NCI-H748 treated with DMSO at 0.1 percent for 48 hours (cell line): ENCODE measurements at places on chromosomes 2 and 18.

DNA sequence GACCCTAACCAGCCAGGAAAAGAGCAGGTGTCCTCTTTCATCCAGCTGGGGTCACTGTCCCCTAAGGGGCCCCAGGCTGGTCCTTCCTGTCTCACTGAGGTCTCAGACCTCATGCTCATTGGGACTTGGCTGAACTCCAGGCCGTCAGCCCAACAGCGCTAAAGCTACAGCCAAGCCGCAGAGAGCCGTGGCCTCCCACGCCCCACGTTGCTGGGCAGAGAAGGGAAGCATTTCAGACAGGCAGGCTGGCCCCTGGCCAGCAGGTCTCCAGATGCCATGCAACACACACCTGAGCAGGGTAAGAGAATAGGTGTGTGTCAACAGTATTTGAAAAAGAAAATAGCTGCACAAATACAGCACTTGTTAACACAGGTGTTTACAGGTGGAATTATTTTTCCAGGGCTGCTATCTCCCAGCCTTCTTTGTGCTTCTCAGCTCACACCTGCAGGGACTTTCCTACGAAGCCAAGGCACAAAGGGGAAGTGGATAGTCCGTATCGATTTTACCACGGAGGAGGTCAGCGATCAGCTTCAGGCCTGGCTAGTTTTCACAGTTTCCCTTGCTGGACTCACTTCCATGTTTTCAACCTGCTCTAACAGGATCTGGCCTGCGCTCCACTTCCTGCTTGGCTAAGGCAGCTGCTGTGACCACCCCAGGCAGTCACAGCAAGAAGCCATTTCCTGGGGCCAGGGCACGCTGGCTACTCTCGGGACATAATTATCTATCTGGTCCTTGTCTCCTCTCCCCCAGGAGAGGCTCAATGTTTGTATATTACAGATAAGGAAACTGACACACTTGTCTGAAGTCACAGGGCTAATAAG is 156.1 kb upstream of the ID2 start:
- DNase-seq = peak; percentile 100

GRCh38 chr2:20433249-20433648 is 13.6 kb upstream of the RHOB start:
- DNase-seq = no peak

GRCh38 chr2:202950592-202950991 is 38.5 kb downstream of the CARF start:
- DNase-seq = no peak

- no peak for DNase-seq
Measured at GRCh38 chr2:219560037-219560892, 11.1 kb downstream of the OBSL1 start.

DNA sequence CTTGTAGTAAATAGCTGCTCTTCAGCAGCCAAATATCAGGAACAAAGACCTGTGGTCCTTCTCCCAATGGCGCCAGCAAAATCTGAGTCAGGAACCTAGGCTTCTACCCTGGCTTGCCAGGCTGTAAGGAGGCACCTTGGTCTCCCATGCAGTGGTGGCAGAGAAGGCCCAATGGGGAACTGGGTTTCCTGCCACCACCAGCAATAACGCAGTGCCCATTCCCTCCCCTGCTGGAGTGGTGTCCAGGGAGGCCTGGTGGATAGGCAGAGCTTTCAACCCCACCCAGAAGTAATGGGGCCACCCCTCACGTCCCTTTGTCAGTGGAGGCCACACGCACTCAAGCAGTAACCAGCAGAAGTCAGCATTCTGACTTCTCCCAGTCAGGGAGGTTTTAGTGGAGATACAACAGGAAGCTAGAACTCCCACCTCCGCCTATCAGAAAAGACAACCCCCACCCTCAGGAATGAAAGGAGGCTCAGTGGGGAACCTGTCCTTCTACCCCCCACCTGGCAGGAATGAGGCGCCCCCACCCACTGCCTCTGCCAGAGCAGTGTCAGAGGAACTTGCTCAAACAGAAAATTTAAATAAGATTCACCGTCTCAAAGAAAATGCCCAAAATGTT is 132.4 kb downstream of the COPS8 start:
- no peak for DNase-seq

- no peak for DNase-seq
Measured at GRCh38 chr2:150232321-150232720, 255.1 kb downstream of the RND3 start.

DNA sequence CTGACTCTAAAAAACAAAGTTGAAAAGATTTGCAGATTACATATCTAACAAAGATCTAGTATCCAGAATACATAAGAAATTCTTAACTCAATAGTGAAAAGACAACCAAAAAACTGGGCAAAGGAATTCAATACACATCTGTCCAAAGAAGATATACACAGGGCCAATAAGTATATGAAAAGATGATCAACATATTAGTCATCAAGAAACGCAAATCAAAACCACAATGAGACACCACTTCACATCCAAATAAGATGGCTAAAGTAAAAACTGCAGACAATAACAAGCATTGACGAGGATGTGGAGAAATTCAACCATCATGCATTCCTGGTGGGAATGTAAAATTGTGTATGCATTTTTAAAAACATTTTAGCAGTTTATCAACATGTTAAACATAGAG is 256.0 kb downstream of the EIPR1 start:
- no peak for DNase-seq

DNA sequence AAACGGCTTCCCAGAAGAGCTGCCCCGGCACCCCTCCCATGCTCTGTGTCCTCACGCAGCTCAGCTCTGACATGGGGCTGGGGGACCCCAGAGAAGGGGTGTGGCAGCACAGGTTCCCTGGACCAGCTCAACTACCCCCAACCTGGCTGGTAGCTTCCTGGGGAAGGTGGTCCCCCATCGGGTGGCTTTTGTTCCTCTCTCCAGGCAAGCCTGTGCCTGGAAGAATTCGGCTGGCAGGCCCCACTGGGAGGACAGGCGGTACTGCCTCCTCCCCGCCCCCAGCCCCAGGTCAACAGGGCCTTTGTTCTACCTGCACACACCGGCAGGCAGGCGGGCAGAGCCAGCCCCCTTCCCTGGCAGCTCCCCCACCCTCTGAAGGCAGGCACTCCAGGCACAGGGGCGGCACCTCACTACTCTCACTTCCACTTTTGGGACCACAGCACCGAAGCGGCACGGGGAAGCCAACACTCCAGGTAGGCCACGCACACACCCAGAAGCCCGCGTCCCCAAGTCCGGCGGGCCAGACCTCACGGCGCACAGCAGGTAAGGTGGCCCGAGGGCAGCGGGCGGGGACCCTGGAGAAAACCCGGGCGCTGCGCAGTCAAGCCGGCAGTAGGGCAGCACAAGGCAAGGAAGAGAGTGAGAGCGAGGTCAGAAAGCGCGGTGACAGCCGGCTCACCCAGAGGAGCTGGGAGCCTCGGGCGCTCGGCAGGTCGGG is 1.3 kb downstream of the HS6ST1 start:
- no peak for DNase-seq

- DNase-seq = peak; percentile 62
Measured at GRCh38 chr18:51278045-51278649, 80.7 kb upstream of the MEX3C start.

GRCh38 chr18:39424261-39424660 is 1858.7 kb upstream of the CELF4 start:
- DNase-seq = no peak

GRCh38 chr2:18169893-18170175 is 291.4 kb downstream of the KCNS3 start:
- DNase-seq = no peak

GRCh38 chr2:9071584-9072124 is 68.2 kb upstream of the MBOAT2 start:
- DNase-seq = no peak

- DNase-seq = no peak
Measured at GRCh38 chr2:215363039-215363438, 51.2 kb downstream of the ATIC start.

DNA sequence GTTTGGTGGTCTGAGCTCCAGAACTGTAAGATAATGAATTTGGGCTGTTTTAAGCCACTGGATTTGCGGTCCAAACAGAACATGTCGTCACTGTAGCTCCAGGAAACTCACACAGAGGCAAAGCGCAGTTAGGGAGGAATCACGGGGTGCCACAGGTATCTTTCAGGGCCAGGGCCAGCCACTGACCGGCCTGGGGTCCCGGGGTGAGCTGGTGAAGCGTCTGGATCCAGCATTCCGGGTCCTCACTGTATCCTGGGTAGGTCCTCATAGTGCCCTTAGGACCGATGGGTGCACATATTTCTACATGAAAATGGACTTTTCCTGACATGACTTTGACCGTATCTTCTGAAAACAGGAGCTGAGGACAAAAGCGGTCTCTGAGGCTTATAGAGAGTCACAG is 196.0 kb upstream of the HDAC4 start:
- DNase-seq = no peak

DNA sequence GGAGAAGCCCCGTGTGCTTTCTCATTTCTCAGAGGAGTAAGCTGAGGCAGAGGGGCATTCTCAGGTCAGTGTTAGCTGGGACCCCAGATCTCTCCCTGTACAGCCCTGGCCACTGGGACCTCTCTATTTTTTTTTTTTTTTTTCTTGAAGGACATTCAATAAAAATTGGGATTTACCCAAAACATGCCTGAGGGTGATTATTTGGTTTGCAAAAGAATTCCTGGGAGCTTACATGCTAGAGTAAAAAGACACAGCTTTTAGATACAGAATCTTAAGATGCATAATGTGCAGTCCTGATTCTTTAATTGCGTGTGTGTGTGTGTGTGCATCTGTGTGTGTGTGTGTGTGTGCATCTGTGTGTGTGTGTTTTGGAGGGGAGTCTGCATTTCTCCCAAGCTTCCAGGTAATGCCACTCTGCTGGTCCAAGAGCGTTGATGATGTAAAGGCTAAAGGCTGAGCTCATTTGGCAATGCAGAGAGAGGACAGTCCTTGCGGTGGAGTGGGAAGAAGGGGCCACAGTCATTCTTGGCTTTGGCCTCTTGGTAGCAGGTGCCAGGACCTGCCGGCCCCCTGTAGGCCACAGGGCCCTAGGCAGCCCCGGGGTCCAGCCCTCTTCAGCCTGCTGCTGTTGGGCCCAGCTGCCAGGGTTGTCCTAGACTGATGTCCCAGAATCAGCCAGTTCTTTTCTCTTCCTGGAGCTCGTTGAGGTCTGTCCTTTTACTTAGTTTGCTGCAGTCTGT is 74.1 kb upstream of the MCFD2 start:
- no peak for DNase-seq

DNA sequence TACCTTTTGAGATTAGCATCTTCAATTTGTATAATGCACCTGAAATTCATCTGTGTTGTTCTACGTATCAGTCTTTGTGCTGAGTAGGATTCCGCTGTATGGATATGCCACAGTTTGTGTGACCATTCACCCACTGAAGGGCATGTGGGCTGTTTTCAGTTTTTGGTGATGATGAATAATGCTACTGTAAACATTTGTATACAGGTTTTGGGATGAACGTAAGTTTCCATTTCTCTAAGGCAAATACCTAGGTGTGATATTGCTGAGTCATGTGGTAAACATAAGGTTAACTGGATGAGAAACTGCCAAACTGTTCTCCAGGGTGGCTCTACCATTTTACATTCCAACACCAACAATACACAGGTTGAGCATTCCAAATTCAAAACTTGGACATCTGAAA is 35.1 kb downstream of the CABYR start:
- DNase-seq = no peak

GRCh38 chr2:64865831-64866345 is 123.3 kb upstream of the SLC1A4 start:
- DNase-seq = no peak

- DNase-seq = no peak
Measured at GRCh38 chr2:136308611-136309010, 190.7 kb upstream of the CXCR4 start.

GRCh38 chr2:84894758-84895520 is 10.5 kb upstream of the TMSB10 start:
- no peak for DNase-seq

GRCh38 chr18:10476338-10476791 is 21.9 kb downstream of the APCDD1 start:
- no peak for DNase-seq

DNA sequence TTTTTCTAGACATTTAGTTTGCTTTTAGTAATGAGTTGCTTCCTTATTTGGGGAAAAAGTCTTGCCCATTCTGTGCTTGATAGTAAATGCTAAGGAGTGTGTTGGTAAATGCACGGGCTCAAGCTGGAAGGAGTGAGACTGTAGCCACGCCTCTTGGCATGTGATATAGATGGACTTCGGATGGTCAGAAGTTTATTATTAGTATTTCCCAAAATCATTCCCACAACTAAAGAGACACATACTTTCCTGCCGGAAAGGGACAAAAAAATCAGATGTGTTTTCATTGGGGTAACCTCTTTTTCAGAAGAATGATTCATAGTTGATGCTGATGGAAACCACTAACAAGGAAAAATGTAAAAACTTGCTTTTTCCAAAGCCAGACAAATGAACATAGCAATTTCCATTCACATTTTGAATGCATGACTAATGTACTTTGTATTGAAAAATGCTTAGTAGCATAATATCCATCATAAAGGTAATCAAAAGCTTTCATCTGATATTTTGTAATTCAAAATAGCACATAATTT is 133.2 kb downstream of the ZNF532 start:
- DNase-seq = no peak

DNA sequence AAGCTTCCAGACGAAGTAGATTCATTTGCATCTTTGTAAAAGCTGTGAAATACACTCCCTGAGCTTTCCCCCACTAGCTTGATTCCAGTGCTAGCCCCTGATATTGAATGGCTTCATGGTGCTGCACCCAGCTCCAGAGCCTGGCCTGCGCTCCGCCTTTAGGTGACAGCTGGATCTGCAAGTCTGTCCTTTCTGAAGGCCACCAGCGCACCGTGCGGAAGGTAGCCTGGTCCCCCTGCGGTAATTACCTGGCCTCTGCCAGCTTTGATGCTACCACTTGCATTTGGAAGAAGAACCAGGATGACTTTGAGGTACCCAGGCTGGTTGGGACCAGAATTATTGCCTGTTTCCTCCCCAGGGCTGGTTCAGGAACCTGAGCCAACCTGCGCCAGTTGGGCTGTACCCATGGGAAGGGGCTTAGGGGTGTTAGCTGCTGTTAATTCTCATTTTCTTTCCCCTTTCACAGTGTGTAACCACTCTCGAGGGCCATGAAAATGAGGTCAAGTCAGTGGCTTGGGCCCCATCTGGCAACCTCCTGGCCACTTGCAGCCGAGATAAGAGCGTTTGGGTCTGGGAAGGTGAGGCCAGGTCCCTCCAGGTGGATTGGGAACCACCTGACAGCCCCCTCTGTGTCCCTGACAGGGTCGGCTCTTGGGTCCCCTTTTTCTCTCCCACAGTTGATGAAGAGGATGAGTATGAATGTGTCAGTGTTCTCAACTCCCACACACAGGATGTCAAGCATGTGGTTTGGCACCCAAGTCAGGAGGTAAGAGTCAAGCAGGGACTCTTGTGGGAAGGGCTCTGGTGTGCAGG is 1.3 kb downstream of the CIAO1 start:
- DNase-seq = no peak
